Stimulated activated CD8-positive, alpha-beta memory T cell treated with anti-CD3 and anti-CD28 coated beads, Interleukin-7, amount 100 ng/mL, for 48 hours (primary cell): ENCODE measurements at places on chromosomes 7 and 10.

GRCh38 chr7:139071680-139072079, 35.8 kb upstream of the ZC3HAV1L start:
- DNase-seq = no peak

GRCh38 chr7:64736575-64736974, 57.7 kb upstream of the ZNF138 start:
- no peak for DNase-seq

- DNase-seq = no peak
Measured at GRCh38 chr10:86642021-86642420, 12.3 kb upstream of the OPN4 start.

DNA sequence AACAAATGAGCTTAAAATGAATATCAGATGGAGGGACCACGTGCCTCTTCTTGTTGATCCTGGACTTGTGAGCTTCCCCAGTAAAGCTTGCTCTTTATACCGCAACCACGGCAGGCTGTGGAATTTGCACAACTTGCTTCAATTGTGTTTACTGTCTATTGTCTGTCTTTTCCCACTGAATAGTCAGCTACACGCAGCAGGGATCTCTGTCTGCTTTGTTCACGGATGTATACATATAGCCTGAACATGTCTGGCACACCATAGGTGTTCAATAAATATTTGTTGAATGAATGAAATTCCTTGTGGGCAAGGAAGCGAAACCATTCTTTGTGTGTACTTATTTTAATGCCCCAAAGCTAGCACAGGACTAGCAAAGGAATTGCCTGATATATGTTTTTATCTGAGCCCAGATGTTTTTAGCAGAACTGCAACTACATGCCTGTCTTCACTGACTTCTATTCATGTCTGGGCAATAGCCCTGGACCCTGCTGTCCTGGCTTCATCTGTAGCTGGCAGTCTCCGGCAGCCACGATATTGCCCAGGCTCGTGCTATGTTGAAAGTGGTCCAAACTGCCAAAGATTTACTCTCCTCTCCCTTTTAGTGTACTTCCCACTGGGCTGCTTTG, 29.9 kb upstream of the IFRD1 start:
- no peak for DNase-seq

DNA sequence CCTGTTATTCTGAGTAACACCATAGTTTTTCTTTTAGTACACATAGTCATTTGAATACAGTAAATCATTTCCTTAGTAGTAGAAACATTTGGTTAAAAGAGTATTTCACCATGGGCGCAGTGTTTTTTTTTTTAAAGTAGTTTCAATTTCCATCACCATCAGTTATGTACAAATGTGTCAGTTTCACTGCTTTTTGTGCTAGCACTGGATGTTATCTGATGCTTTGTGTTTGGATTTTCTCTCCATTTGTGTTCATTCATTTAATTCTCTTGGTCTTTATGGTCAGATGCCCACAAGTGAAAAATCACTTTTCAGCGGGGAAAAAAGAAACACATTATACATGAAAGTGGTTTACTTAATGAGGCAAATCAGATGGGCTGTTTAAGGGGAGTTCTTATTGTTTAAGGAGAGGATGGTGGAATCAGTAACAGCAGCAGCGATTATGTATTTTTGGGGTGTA, 16.0 kb upstream of the HK1 start:
- DNase-seq = no peak

DNA sequence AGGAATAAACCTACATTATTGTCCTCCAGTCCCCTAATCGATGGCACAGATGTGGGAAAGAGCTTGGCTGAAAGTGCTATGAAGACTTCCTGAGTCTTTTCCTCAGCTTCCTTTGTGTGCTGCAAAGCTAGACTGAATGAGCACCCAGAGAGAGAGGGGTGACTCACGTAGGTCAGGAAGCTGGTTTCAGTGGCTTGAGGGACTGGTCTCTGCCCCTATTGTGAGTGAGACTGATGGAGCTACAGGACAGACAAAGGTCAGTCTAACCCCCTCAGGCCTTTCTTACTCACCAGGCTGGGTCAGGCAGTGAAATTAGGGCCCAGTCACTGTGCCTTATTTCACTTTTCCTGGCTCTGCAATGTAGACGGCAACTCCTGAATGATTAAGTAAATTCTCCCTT, 171.1 kb upstream of the GRB10 start:
- DNase-seq = no peak

- no peak for DNase-seq
Measured at GRCh38 chr10:44859546-44860285, 51.4 kb upstream of the TMEM72 start.

DNA sequence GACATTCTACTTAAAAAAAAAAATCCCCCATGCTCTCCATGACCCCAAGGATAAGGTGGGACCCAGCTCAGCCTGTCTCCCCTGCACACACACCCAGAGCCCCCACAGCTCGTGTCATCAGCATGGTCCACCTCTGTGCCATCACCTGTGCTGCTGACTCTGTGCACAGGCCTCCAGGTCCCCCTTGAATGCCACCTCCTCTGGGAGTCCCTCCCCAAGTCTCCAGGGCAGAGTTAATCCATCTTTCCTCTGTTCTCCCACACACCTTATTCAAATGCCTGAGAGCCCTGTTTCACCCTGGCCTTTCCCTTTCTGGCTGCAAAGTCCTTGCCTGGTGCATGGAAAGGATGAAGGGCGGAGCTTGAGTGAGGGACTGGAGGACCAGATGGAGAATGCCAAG, 194.1 kb upstream of the LYZL2 start:
- DNase-seq = no peak

- no peak for DNase-seq
Measured at GRCh38 chr7:7568553-7568952, 1.9 kb downstream of the MIOS start.

DNA sequence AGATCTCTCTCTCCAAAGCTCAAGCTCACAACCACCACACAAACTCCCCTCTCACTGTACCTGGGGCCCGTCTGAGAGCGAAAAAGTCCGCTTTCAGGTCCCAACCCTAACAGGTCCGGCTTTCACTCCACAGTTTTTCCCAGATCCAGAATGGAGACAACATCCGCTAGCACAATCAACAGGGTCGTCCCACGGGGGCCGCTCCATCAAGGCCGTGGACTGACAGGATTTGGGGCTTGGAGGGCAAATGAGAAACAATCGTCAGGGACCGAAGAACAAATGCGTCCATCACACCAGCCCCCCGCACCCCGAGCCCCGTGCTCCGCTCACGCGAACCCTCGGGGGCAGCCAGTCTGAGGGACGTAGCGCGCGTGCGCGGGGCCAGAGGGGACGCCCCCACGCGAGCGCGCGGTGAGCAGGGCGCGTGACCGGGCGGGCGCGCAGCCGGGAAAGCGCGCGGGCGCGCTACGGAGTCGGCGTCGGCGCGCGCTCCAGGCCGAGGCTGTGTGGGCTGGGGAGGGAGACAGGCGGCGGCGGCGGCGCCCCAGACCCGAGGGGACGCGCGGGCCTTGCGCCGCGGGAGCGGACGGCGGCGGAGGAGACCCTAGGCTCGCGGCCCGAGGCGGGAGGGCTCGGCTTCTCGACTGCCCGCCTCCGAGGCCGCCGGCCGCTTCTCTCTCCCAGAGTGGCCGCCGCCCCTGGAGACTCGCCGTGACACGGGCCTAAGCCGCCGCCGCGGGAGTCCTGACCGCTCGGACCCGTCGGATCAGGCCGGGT, at the start of gene SLK:
TSS of gene SLK (plus strand) at position 470 of the 777 bp plus-strand sequence. CDS start 606 bp downstream, outside the sequence.
- DNase-seq = peak; percentile 66

DNA sequence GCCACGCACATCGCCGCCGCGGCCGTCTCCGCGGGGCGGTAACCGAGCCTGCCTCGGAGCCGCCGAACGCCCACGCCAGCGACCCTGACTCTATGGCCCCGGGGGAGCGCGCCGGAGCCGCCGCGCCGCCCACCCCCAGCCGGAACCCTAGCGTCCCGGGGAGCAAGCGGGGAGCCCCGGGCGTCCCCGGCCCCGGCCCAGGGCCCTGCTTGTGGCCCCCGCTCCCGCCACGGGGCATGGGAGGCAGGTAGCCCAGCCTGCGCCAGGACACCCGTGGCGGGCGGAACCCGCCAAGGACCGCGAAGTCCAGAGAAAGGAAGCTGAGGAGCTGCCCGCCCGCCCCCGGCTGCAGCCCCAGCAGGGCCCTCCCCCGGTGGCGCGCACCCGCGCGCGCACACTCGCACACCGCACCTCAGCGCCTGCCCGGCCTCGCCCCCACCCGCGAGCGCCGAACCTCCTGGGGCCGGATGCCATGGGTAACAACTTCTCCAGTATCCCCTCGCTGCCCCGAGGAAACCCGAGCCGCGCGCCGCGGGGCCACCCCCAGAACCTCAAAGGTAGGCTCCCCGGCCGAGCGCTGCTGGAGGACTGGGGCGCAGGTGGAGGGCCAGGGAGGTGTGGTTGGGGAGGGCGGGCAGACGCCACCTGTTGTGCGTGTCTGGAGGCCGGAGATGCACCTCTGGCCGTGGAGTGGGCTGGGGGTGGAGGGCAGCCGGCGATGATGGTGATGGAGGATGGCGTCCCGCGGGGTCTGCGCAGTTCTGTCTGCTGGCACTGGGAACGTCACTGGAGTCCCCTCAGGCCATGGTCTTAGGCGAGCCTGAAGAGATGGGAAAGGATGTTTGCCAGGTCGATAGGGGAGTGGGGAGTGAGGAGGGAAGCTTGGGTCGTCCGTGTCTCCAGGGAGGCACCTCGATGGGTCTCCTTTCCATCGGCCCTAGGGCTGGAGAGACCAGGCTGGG, 692 bp downstream of the NEURL1 start:
- DNase-seq = no peak

DNA sequence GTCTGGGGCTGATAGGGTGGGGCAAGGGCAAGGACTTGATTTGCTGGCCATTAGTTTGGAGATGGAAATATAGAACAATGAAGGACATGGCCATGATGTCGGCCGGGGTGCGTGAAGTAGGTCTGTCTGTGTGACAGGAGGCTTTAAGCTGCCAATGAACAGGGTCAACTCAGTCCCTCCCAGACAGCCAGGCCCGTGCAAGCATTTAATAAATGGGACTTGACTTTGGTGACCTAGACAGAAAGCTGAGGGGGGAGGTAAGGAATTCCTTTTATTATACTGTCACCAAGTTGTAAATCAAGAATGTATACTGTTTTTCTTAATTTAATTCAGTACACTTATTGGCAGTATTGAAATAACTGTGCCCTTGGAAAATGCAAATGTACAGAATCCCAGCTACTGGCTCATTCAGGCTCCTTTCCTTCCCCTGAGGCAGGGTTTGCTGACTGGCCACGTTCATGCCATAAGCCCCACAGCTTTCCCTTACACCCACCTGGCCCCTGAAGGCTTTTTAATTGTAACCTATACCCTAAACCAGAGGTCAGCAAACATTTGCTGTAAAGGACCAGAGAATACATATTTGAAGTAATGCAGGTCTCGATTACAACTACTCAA, 87.2 kb downstream of the WIPF3 start:
- DNase-seq = no peak

DNA sequence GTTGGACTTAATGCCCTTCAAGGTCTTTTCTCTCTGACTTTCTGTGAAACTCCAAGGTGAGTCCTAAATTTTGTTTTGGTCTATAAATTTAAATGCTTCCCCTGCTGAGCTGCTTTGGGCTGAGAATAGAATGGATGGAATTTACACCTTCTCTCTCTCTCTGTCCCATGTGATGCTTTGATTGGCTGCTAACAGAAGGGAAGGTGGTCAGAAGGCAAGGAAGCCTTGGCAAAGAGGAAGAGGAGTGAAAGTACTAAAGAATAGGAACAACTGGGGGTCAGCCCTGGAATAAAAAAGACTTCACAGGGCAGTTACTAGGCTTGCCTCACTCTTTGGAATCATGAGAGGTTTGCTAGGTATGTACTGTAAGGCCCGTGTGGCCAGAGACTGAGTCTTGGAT, 260.2 kb downstream of the AUTS2 start:
- no peak for DNase-seq

DNA sequence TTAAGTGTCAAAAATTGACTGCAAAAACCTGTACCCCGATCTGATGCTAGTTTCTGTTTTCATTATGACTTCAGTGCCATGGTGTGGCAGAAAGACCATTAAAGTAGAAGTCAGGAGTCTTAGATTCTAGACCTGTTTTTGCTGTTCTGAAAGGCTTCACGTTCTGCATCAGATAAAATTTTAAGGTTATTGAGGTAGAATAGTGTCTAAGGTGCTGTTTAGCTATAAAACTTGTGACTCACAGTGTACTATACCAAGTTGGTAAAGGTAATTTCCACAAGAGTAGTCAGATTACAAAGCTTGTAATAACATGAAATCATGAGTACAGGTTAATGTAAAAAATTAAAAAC, 38.6 kb downstream of the ZNRF2 start:
- no peak for DNase-seq

DNA sequence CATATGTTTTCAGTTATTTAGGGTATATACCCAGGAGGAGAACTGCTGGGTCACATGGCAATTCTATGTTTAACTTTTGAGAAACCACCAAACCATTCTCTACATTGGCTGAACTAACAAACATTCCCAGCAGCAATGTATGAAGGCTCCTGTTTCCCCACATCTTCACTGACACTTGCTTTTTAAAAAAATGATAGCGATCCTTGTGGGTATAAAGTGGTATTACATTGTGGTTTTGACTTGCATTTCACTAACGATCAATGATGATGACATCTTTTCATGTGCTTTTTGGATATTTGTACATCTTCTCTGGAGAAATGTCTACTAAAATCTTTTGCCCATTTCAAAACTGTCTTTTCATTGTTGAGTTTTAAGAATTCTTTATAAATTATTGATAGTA, 51.2 kb upstream of the ANAPC16 start:
- no peak for DNase-seq

DNA sequence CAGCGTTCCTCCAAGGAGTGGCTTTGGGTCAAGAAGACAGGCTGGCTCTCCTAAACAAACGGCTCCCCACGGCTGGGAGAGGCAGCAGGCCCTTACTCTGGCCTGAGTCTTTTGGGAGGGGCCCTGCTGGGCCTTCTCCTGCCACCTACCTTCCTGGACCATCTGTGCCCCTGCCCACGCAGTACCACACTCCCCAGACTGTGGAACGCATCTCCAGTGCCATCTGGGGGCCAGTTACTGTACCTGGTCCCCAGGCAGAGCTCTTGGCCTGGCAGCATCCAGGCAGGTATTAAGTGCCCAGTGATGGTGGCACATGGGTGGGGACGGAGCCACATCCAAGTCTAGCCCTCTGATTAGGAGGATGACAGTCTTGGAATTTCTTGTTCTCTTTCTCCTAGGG, 14.4 kb downstream of the ALKBH4 start:
- no peak for DNase-seq

DNA sequence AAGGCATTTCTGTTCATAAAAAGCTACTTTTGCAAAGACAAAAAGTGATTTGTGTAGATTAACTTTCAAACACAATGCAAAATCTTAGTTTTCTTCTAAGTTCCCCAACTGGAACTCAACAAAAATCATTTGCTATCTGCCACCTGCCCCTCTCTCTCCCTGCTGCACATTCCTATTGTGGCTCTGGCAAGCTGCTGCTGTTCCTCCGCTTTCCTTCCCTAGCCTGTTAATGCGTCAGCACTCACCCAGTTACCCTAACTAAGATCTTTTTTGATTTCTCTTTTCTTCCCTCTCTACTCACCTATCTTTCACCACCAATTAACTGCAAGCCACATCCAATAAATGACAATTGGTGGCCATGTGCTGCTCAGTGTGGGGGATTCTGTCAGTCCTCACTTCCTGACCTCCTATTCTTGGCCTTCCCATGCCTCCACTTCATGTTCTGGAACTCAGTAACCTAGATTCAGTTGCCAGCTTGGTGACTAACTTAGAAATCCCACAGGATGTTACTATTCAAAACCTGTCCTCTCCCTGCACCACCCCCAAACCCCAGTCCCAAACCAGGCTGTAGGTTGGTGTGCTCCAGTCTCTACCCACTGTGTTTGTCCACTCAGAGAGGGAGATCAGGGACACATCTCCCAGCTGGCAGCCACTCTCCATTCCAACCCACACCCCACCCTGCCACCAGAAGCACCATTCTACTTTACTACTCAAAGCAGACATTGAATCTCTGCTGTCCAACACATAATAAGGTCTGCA, 140.2 kb upstream of the CTTNBP2 start:
- no peak for DNase-seq
